ENCODE measurements at places on chromosomes 4 and X.

DNA sequence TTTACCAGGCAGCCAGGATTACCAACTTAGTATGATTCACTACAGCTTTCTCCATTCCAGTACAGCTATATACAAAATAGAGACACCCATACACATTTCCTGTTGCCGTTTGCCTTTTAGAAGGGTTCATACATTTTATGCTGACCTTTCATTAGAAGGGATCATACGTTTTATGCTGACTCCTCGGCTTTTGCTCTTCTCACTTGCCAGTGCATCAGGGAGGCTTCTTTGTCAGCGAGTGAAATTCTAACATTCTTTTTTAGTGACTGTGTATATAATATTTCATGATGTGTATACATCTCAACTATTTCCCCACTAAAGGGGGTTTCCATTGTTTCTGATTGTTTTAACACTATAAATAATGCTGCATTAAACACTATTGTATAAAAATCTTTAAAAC, 552.6 kb downstream of the TRIML1 start:
- no peak for DNase-seq

GRCh38 chr4:38662522-38663089, 1.4 kb upstream of the KLF3 start:
- peak; percentile 60 for DNase-seq

DNA sequence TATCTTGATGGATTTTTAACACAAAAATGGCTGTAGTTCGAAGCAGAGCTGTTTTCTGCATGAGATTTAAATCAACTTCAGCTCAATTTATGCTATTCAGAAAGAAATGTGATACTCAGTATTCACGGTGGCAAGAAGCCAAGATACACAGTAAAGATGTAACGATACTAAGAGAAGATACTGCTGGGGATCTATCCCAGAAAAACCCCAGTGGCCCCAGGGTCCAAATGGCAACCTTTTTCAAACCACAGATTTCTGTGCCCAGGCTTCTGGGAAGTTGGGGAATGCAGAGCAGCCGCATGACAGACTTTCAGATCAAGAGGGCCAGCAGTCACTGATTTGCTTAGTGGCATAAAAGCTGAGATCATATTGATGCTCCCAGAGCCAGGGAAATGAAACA, 353.9 kb downstream of the AFF2 start:
- DNase-seq: no peak

DNA sequence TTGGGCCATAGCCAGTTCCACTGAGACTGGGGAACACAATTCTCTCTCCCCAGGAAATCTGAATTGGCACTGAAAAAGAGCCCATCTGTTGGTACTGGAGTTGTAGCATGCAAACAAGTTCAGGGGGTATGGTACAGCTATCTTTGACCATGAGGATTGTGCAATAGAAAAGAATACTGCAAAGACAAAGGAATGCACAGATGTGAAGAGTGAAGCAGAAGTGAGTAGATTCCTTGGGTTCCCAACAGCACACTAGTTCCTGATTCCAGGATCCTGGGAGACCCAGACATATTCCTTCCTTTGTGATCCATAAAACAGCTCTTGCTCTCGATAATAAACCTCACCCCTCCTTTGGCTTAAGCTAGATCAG, 43.3 kb upstream of the CTAG2 start:
- DNase-seq: no peak

DNA sequence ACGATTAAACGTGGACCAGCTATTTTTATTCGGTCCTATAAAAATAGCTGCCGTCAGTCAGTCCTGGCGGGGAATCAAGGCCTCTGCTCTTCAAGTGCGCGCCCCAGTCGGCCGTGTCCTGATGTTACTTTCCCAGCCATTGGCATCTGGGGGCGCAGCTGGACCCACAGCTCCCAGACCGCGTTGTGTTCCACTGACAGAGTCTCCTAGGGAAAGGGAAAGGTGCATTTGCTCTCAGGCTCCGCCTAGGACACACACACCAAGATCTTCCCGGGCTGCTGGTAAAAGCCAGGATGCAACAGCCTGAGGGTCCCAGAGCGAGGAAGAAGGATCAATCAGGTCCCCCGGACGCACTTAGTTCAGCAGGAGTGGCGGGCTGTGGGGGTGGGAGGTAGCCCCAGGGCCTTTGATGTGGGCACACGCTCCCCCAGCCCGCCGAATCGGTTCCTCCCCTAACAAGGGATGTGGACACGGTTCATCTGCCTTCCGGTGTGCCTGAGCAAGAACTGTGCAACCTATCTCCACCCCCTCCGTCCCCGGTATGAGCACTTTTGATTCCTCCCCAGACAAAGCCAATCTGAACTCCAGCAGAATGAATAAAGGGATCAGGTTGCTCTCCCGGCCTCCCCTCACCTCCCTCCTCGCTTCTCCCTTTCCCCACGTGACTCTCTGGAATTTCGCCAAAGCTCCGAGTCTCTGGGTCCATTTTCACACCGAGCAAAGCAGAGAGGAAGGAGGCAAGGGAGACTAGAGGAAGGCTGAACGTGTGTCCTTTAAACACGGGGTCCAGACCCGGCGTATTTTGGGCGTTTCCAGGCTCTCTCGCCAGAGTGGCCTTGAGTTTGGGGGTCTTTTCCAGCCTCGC, 626 bp upstream of the FRAS1 start:
- no peak for DNase-seq

GRCh38 chr4:8548731-8549351, 31.4 kb upstream of the GPR78 start:
- DNase-seq: no peak

DNA sequence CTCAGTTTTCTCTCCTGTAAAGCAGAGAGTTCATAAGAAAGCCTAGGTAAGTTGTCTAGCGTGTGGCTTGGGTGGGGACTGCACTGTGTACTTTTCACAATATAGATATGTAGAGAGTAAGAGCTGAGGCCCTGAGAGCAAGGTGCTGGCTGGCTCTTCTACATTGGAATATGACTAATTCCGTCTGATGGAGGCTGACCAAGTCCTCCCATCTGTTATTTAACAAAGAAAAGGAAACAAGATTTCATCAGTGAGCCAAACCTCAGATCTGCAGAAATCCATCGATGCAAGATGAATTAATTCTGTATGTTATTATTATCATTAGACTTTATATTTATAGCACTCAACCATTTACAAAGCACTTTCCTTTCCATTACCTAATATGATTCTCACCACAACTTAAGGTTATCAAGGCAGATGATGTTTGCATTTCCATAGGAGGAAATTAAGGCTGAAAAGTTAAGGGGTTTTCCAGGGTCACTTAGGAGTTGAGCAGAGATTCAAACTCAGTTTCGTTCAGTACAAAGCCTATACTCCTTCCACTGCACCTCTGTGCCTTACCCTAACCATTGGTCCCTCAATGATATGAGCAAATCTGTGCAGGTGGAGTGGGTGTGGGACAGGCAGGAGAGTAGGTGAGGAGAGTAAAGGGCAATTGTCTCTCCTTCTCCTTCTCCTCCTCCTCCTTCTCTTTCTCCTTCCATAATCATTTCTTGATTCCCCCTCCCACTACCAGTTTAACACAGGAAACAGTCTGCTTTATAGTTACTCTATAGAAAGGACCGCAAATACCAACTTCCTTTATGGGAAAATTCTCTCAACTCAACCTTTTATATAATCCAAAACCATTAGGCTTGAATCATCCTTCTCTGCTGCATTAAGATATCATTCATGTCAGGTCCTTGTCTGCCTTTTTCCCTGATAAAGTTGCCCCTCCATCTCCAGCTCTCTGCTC, 27.6 kb upstream of the SRD5A3 start:
- no peak for DNase-seq
